ENCODE measurements at places on chromosomes 16 and 17.

DNA sequence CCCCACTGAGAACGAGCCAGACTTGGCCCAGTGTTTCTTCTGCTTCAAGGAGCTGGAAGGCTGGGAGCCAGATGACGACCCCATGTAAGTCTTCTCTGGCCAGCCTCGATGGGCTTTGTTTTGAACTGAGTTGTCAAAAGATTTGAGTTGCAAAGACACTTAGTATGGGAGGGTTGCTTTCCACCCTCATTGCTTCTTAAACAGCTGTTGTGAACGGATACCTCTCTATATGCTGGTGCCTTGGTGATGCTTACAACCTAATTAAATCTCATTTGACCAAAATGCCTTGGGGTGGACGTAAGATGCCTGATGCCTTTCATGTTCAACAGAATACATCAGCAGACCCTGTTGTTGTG lies 631 bp downstream of the BIRC5 start:
- no peak for DNase-seq

DNA sequence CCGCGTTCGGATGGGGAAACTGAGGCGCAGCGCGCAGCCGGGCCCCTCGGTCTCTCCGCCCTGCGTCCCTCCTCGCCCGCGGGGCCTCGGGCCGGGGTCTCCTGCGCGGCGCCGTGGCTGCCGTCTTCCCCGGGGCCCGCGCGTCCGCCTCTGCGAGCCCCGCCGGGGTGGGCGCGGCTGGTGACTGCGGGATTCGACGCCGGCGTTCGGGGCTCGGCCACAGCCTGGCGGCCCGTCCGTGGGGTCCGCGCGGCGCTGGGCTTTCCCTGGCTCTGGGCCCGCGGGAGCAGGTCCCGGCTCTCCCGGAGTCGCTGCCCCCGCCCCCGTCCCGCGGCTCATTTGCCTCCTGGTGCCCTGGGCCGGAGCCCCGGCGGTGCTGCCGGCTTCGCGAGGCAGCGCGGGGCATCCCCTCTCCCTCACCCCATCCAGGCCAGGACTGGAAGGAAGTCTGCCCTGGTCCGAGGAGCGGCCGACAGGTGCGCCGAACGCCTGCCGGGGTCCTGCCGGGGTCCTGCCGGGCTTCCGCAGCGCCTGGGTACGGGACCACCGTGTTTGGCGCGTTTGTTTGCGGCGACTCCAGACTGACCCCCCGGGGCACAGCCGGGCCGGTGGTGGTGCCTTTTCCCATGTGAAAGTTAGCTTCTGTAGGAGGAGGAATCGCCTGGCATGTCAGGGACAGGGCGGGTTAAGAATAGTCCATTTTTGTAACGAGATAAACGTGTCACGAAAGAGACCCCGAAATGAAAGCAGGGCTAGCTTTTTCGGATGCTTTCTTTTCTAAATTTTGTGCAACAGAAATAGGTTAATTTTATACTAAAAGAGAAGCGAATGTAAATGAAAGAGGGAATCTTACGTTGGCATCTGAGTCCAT lies 671 bp downstream of the CHMP6 start:
- no peak for DNase-seq

DNA sequence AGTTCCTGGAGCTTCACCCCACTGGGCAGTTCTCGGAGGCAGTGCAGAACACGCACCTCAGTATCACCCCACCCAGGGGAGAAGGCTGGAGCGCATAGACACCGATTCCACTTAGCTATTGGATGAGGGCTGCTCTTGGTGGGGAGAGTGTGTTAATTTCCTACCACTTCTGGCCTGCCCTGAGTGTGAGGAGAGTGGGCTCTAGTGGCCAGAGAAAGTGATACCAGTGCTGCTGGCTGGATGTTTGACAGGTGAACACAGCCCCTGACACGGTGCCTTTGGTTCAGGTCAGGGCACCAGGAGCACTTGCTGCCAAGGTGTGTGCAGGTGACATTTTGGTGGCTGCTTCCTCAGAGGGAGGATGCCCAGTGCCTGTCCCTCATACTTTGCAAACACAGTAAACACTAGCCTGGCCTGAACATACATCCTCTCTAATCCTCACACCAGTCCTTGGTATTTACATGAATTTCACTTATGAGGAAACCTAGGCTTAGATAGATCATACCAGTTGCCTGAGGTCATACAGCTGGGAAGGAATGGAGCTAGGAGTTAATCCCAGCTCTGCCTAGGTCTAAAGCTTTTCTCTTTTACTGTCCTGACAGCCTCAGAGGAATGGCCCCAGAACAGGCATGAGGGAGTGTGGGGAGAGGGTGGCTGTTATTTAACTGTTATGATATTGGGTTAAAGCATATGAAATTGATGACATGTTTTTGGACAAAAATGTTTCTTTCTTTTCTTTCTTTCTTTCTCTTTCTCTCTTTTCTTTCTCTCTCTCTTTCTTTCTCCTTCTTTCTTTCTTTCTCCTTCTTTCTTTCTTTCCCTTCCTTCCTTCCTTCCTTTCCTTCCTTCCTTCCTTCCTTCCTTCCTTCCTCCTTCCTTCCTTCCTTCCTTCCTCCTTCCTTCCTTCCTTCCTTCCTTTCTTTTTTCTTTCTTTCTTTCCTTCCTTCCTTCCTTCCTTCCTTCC lies 21.0 kb upstream of the ITGAX start:
- DNase-seq, result no peak

DNA sequence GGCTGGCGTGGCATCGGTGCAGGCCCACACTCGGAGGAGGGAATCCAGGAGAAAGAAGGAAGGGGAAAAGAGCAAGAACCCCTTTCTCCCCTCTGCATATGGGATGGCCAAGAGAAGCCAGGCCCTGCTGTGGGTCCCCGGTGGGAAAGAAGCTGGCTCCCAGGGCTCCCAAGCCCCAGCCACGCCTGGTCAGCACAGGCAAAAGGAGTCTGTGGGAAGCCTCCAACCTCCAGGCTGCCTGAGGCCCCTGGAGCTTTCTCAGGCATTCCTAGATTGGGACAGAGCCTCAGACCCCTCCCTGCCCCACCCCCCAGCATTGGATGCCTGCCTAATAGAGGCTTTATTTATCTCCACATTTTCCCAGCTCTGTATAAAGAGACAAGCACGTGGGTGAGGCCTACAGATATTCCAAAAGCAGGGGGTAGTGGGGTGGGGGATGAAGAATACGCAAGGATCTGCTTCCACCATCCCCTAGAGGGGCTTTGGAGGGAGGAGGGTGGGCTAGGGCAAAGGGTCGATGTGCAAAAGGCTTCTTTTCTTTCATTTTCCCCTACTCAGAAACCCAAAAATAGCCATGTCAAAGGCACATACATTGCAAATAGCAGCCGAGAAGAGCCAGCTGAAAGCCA lies 56.4 kb downstream of the MPRIP start:
- DNase-seq, result no peak

DNA sequence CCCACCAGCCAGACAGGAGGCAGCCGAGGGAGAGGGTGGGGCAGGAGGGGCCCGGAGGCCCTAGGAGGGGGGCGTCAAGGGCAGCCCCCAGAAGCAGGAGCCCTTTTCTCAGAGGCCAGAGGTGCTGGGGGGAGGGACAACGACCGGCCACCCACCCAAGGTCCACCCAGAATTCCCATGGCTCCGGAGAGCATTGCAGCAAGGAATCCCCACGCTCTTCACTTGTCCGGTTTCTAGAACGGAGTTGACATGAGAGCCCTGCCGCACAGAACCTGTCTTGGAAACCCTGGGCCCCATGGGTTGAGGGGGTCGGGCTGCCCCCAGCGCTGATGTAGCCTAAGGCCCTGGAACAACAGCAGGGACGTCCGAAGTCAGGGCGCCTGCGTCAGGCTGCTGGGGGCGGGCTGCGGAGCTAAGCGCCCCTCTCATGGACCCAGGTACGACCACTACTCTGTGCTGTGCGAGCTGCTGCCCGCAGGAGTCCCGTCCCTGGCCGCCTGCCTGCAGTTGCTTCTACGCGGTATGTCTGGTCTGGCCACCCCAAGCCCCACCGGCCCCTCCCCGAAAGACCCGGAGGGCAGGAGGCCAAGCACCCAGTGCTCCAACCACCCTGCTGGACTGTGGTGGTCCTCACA lies 11.2 kb downstream of the CYBC1 start:
- no peak for DNase-seq

DNA sequence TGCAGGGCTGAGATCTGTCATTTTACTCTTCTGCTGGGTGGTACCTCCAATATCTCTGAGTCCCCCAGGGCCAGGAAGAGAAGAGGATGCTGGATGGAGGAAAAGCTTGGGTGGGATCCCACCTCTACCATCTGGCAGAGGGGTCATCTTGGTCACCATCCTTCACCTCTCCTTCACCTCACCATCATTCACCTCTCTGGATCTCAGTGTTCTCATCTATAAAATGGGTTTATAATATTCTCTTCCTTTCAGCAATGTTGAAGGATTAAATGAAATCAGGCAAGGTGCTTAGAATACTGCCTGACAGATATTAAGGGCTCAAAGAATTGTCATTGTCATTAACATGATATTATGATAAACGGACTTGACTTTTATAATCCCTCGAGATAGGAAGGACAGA lies 195.8 kb downstream of the SNX29 start:
- no peak for DNase-seq

DNA sequence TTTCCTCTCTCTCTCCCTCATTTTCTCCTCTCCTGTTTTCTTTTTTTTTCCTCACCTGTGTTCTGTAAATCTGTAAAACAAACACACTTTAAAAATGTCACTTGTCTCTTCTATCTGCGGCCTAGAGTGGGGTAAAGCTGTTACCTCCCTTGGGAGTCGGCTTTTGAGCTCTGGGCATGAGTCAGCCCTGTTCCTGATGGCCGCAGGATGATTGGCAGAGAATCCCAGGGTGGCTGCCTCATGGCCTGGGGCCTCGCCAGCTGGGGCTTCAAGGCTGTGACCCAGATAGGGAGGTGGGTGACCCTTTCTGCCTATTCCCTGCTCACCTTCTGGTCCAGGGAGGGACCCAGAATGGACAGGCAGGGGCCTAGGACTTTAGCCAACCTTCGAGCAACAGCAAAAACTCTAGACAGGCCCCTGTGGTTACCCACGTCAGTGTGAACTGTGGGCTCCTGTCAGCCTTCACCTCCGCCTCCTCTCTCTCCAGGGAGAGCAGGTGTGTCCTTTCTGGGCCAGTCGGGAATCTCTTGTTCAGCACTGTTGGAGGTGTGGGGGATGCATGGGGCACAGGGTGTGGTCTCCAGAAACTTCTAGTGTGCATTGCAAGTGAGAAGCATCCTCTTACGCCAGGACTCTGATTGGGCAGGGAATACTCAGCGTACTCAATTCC lies 87.4 kb downstream of the RAP1GAP2 start:
- DNase-seq, result no peak

GRCh38 chr17:2750721-2751120 lies 1.3 kb upstream of the CCDC92B start:
- no peak for DNase-seq

DNA sequence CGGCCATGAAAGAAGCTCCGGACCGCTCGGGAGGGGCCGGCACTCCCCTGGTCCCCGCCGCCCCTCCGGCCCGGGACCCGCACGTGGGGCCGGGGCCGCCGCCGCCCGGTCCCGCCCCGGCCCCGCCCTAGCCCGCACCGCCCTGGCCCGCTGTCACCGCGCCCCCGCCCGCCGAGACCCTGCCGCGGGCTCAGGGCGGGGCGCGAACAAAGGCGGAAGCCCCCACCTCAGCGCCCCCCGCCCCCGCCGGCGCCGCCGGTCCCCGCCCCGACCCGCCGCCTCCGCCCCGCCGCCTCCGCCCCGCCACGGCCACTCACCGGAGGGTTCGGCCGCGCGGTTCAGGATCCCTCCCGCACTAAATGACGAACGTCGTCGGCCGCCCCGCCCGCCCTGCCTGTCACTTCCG lies at the start of gene ARHGDIA:
TSS of gene ARHGDIA (minus strand) at position 357 of the 406 bp plus-strand sequence. CDS start 1,407 bp downstream, outside the sequence.
- no peak for DNase-seq

- no peak for DNase-seq
Measured at GRCh38 chr17:35080536-35080935, 17.0 kb upstream of the RFFL start.

- DNase-seq, result no peak
Measured at GRCh38 chr16:90008708-90009145, 10.5 kb downstream of the DBNDD1 start.

DNA sequence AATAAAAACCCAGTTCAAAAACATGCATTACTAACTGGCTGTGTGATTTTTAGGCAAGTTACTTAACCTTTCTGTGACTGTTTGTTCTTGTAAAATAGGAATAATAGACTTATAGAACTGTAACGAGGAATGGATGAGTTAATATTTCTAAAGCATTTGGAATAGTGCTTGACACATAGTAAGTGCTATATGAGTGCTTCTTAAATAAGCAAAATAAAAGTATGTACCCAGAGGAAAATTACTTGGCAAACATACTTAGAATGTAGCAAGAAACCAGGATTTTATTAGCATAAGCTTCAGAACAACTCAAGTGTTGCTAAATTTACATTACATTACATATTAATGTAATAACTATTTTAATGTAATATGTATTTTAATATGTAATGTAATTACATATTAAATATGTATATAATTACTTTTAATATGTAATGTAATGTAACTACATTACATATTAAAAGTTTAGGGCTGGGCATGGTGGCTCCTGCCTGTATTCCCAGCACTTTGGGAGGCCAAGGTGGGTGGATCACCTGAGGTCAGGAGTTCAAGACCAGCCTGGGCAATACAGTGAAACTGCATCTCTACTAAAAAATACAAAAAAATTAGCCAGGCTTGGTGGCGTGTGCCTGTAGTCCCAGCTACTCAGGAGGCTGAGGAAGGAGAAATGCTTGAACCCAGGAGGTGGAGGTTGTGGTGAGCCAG lies 14.2 kb downstream of the NFAT5 start:
- no peak for DNase-seq

DNA sequence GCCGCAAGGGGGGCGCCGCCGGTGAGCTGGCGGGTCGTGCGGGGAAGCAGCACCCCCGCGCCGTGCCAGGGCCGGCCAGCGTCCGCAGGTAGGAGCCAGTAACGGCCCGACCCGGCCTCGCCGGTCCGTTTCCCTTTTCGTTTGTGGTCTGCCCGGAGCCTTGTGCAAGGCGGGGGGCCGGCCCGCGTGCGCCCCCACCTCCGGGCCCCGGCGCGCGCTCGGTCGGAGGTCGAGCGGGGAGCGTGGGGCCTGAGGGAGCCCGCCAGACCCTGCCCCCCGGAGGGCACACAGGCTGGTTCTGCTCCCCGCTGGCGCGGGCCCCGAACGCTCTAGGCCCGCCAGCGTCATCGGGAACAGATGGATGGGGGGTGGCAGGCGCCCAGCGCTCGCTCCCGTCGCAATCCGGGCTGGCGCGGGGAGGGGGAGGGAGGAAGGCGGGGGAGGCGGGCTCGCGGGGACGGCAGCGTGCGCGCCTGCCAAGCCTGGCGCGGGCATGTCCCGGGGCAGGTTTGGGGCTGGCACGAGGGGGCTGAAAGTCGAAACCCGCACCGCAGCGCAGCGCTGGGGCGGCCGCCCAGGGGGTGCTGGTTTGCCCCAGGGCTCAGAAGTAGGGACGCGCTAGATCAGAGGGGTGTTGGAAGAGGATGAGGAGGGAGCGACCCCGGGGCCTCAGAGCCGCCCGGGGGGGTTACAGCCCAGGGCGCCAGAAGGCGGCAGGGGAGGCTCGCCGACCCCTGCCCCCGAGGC lies 1.5 kb upstream of the GSE1 start:
- DNase-seq, result peak; percentile 90

- peak; percentile 92 for DNase-seq
Measured at GRCh38 chr17:31495022-31495885, 103.8 kb downstream of the RAB11FIP4 start.

GRCh38 chr17:14276535-14277250 lies 24.2 kb upstream of the HS3ST3B1 start:
- DNase-seq, result no peak
